Neural crest cell (in vitro differentiated cells): ENCODE measurements at places on chromosomes 11 and 22.
A peak's percentile ranks its signal among the peaks of the same experiment; 100 is the strongest.

DNA sequence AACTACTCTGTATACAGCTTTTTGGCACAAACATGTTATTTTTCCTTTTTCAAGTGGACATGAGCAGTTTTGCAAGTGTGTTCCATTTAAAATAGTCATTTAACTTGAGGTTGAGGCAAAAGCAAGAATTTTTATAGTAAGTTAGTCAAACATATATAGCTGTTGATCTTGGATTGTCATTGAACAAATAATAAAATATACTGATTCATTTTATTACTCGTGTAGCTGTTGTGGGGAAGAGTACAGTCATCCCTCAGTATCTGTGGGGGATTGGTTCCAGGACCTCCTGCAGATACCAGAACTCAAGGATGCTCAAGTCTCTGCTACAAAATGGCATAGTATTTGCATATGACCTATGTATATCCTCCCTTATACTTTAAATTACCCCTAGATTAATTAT lies 45.3 kb downstream of the EXT2 start:
- no peak for DNase-seq

- DNase-seq = peak; percentile 59
These were observed 8.3 kb downstream of the FXYD2 start for GRCh38 chr11:117816151-117816741.

DNA sequence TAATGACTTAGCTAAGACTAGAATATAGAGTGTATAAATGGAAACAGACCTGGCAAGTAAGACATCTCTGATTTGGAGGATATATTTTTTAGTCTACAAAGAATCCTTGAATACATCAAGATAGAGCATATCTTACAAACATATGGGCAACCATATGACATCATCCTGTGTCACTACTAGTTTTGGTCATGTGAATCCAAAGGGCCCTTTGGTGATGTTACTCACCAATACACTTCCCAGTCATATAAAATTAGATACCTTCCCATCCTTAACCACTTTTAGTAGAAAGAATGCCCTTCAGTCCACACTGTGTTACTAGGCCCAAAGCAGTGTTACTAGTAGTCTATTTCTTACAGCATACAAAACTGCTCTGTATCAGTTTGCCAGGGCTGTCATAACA lies 31.6 kb downstream of the GRIA4 start:
- DNase-seq = no peak

- DNase-seq = no peak
These were observed 4.7 kb downstream of the C11orf87 start for GRCh38 chr11:109426442-109427240.

GRCh38 chr22:11066458-11067285 lies 4461.3 kb upstream of the OR11H1 start:
- DNase-seq = no peak

DNA sequence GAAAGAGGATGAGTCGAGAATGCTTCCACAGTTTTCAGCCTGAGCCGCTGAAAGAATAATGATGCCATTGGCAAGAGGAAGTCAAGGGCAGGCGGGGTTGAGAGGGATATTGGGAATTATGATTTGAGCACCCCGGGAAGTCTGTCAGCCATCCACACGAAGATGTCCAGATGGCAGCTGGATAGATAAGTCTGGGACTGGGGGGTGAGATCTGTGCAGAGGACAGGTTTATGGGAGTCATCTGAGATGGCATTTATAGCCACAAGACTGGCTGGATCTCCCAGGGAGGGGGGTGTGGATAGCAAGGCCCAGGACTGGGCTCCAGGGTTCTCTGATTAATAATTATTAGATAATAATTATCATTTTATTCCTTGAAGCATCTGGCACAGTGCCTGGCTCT lies 5.1 kb upstream of the STIP1 start:
- DNase-seq = no peak

- DNase-seq = no peak
These were observed 9.2 kb downstream of the FBLN1 start for GRCh38 chr22:45511847-45512261.

- no peak for DNase-seq
These were observed 9.4 kb upstream of the CALCA start for GRCh38 chr11:14981507-14981906.

GRCh38 chr11:92226331-92227229 lies 2.0 kb downstream of the FAT3 start:
- DNase-seq = peak; percentile 50

- DNase-seq = no peak
These were observed at the start of gene APOA4 for GRCh38 chr11:116823031-116823843. Gene APOA4, minus strand, starts transcription at chr11:116823304. Its CDS starts 113 bp downstream, at chr11:116823191.

DNA sequence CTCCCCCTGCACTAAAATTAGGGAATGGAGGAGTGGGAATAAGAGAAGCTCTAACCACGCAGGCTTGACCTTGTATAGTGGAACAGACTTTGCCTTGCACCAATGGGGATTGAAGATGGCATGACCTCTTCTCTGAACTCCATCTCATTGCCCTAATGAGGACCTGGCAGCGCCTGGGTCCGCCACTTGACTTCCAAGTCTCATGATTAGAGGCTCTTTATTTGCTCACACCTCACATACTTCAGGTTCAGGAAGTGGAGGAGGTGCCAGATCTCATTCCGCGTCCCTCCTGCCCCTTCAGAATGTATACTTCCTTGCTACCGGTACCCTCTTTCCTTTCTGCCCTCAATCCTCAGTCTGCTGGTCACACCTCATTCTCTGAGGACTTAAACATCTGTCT lies 106.0 kb upstream of the CD44 start:
- DNase-seq = no peak

GRCh38 chr22:18071968-18072310 lies 5.9 kb upstream of the PEX26 start:
- DNase-seq = no peak

- DNase-seq = peak; percentile 90
These were observed 10.0 kb downstream of the SDF2L1 start for GRCh38 chr22:21652010-21652546.

GRCh38 chr22:38569181-38569971 lies 607 bp downstream of the DMC1 start:
- no peak for DNase-seq

DNA sequence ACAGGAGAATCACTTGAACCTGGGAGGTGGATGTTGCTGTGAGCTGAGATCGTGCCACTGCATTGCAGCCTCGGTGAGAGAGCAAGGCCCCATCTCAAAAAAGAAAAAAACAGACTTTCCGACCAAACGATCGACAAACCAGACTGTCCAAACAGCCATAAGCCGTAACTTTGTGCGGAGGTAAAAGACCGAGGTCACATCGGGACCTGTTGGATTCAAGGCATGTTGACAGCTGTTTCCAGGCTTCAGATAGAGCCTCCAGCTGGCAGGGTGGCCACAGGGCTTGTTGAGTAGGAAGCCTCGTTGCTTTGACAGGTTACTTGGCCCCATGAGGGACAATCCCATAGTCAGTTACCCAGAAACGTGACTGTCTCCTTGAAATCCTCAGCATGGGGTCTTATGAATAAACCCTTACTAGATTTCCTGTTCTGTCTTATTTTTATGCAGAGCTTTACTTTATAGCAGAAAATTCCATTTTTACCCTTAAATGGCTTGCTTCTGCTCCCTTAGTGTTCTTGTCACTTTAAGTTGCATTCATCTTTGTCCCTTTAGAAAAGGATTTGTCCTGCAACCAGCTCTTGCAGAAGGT lies 22.3 kb downstream of the PPARA start:
- DNase-seq = no peak

- DNase-seq = no peak
These were observed 59.9 kb downstream of the NCAM1 start for GRCh38 chr11:113021111-113021510.

GRCh38 chr22:27581688-27582087 lies 219.9 kb downstream of the MN1 start:
- no peak for DNase-seq

GRCh38 chr11:79942090-79942489 lies 501.3 kb upstream of the TENM4 start:
- DNase-seq = no peak

- DNase-seq = no peak
These were observed 23.9 kb upstream of the ZC3H12C start for GRCh38 chr11:110069158-110069737.

DNA sequence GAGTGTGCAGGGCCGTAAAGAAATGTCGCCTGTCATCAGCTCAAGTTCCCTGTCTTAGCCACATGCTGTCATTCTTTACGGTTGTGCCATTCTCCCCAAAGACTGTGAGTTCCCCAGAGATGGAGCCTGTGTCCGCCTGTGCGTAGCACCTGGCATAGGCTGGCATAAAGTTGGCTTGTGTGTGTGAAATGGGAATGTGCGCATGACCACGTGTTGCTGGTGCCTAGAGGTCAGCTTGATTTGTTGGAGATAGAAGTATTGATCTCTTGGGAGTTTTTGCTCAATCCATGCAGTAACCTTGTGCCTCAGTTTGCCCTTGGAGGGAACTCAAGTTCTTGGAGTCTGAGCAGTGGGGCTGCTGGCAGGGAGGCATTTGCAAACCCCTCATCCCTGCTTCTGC lies 9.4 kb downstream of the CHADL start:
- no peak for DNase-seq

DNA sequence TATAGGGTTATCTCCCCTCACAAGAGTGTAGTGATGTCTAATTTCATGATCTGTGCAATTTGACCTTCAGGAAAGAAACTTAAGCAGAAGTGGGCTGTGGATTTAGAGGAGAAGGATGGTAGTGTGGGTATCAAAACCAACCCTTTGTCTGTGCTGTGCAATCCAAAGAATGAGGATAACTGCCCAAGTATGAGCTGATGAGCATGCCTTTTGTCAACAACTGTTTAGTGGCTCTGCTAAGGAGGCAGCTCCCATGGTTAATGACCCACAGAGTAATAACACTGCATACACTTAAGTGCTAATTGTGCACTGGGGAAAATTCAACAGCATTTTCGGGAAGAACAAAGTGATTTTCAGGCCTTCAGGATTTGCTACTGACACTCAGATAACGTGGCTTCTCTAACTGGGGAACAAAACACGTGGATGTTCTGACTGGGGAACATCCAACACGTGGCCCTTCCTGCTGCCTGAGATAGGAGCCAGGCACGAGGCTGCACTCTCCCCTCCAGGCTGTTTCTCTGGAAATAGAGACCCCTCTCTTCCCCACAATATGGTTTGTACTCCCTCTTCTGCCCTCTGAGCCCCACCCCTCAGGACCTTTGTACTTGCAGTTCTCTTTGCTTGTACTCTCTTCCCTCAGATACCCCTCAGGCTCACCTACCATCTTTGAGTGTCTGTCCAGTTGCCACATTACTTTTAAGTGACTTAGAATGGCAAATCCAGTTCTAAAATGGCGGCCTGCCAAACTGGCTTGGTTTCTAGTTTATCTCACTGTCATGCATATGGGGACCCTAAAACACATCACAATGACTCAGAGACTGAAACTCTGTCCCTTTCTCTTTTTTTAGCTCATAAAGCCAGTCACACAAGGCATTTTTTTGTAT lies 234.9 kb upstream of the POU2AF2 start:
- DNase-seq = no peak

DNA sequence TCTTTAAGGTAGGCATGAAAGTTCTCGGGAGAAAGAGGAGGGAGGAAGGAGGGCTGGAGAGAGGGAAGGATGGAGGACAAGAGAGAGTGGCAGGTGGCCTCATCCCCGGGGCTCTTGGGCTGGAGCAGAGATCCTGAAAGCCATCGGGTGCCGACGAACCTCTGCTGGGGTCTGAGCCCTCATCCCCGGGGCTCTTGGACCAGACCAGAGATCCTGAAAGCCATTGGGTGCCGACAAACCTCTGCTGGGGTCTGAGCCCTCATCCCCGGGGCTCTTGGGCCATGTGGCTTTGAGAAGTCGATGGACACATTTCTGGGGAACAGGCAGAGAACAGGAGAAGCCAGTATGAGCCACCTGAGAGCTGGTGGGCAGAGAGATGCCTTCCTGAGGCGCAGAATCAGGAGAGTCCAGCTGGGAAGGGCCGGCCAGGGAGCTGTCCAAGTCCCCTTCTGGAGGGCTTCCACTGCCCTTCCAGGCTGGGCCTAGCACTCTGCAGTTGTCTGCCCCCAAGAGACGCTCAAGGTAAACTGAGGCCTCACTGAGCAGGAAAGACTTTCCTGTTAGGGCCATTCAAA lies 1398.1 kb downstream of the BRD1 start:
- DNase-seq = no peak

- DNase-seq = no peak
These were observed 4.5 kb downstream of the FAM83F start for GRCh38 chr22:39999144-39999757.

DNA sequence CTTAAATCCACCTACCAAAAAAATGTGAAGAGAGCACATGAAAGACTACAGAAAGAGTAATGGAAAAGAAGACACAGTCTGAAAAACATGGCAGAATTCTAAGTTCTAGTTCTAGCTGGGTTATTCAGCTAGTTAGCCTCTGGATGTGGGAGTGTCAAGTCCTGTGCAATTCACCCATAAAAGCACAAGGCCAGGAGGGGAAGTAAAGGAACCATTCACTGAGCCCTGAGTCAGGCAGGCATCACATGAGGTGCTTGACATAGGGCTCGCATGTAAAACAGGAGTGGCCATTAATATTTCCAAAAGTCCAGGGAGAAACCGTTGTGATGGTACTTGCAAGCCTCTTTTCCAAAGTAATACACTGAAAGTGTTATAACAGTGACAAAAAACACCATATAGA lies 103.7 kb downstream of the GAB2 start:
- DNase-seq = no peak

GRCh38 chr11:66727282-66728037 lies 1.6 kb downstream of the SPTBN2 start:
- peak; percentile 12 for DNase-seq

GRCh38 chr11:43376594-43376993 lies 17.9 kb downstream of the TTC17 start:
- DNase-seq = no peak

- DNase-seq = no peak
These were observed 502 bp downstream of the SMIM38 start for GRCh38 chr11:69156235-69156639.

- DNase-seq = no peak
These were observed 9.5 kb downstream of the APOL6 start for GRCh38 chr22:35657571-35658312.

DNA sequence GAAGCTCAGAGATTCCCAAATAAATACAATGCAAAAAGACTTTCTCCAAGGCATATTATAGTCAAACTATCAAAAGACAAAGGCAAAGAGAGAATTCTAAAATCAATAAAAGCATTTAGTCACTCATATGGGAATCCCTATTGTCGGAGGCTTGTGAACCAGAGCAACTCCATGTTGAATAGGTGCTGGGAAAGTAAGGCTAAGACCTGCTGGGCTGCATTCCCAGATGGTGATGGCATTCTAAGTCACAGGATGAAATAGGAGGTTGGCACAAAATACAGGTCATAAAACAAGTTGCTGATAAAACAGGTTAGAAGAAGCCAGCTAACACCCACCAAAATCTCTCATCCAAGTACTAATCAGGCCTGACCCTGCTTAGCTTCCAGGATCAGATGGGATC lies 84.5 kb downstream of the JRKL start:
- no peak for DNase-seq

- no peak for DNase-seq
These were observed 56.4 kb downstream of the RTL6 start for GRCh38 chr22:44441401-44442185.

- DNase-seq = no peak
These were observed 138.8 kb downstream of the AASDHPPT start for GRCh38 chr11:106216281-106216680.

GRCh38 chr22:17199003-17199731 lies 20.1 kb downstream of the ADA2 start:
- peak; percentile 57 for DNase-seq
